ENCODE measurements at places on chromosomes 12 and 14.

- no peak for DNase-seq
Observed at GRCh38 chr14:104924421-104925213, at the start of gene PLD4. Gene PLD4, plus strand, starts transcription at chr14:104924879. Its CDS starts 2,262 bp downstream, at chr14:104927141.

GRCh38 chr14:26872515-26873361 lies 274.9 kb upstream of the NOVA1 start:
- no peak for DNase-seq

- DNase-seq: no peak
Observed at GRCh38 chr14:98252820-98253219, 1019.2 kb downstream of the BCL11B start.

DNA sequence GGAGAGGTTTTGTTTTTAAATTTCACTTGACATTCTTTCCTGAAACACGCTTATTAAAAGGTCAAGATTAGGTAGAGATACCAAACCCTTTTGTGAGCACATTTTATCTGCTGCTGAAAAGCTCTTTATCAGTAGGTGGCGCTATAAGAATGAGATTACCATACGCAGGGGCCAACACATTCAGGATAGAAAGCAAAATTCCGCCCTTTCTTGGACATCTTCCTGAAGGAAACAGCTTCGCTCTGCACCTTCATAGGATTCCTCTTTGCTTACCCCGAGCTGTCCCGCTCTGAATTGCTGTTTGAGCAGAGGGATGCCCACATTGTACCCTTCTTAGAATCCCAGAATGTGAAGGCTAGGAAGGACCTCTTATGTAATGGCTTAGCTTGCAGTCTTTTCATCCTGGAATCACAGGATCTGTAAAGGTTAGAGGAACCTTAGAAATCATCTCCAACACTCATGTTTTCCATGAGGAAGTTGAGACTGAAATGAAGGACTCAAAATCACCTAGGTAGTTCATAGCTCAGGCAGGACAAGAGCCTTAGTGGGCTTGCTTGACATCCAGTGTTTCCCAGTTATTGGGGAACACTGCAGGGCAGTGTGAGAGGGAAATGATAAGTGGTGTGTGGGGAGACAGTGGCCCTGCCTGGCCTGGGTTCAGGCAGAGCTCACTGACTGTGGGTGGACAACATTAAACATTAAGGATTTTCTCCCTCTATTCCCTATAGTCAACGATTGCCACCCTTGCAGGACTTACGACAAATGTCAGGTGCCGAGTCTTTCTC lies 38.7 kb upstream of the CRY1 start:
- peak; percentile 10 for DNase-seq

DNA sequence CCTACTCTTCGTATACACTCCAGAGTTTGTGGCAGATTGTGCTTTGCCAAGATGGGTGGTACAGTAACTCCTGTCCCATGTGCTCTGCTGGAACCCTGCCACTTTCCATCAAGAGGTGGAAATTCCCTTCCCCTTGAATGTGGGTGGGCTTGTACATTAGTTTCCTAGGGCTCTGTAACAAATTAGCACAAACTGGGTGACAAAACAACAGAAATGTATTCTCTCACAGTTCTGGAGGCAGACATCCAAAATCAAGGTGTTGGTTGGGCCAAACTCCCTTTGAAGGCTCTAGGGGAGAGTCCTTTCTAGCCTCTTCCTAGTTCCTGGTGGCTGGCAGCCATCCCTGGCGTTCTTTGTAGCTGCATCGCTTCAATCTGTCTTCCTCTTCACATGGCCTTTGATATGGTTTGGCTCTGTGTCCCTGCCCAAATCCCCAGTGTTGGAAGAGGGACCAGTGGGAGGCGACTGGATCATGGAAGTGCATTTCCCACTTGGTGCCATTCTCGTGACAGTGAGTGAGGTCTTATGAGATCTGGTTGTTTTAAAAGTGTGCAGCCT lies 117.5 kb downstream of the VRK1 start:
- DNase-seq: no peak

- peak; percentile 36 for DNase-seq
Observed at GRCh38 chr12:31897781-31898503, 61.3 kb upstream of the RESF1 start.

DNA sequence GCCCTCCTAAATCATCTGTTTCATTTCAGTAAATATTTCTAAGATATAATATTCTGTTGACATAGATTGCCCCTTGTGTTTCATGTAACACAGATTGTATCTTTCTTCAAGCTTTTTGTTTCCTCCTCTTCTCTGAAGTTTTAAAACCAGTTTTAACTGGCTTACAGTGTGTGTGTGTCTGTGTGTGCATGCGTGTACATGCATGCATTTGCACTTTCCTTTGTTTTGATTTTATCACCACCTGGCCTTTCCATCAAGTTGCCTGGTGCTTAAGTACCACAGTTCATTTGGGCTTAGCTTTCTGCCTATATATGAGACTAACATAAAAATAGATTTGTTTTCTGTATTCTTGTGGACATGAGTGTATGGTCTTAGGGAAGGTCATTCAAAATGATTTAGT lies 31.9 kb downstream of the ETNK1 start:
- no peak for DNase-seq

DNA sequence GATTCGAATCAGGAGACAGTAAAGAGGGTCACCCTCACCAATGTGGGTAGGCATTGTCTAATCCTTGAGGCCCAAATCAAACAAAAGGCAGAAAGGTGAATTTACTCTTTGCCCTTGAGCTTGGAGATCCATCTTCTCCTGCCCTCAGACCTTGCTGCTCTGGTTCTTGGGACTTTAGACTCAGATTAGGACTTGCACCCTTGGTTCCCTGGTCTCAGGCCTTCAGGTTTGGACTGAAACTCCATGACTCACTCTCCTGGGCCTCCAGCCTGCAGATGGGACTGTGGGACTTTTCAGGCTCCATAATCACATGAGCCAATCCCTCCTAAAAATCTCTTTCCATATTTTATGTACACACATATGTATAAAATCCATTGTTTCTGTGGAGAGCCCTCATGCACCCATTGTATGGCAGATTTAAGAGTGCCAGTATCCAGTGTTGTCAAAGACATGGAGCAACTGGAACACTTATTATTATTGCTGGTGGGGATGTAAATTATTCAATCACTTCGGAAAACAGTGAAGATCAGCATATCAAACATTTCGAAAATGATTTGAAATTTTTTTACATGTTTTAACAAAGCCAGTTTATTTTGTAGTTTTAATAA lies 48.7 kb downstream of the EID3 start:
- DNase-seq: no peak

GRCh38 chr12:11482955-11483354 lies 87.6 kb upstream of the PRB2 start:
- no peak for DNase-seq

- no peak for DNase-seq
Observed at GRCh38 chr14:100224229-100224866, 14.6 kb upstream of the YY1 start.

DNA sequence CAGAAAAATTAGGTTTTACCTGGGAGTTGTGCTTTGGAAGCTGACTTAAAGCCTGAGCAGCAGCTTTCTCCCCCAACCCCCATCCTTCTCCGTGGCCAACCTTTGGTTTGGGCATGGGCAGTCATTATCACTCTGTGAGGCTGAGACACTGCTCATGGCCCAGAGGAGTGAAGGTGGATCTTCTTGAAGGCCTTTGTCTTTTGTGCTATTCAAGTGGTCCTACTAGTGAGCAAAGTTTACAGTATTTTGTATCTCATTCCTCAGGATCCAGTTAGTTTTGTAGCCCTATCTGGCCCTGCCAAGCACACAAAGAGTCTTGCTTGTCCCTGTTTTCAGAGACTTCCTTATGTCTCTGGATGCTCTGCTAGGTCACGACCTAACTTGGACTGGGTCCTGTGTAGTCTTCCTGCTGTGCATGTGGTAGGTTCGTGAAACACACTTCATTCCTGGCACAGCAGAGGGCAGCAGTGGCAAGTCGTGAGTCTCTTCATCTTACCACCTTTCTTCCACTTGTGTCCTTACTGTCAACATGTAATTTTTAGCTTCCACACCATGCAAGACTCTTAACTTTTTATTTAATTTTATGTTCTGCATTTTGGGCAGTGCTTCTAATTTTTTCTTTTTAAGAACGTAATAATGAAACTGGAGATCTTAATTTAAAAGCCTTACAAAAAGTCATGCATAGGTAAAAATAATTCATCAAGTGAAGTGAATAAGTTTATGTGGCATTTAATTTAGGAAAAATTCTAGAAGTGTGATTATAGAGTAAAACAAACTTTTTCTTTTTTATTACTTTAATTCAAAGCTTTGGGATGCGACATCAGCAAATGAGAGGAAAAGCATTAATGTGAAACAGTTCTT lies 53.7 kb downstream of the APAF1 start:
- peak; percentile 74 for DNase-seq

DNA sequence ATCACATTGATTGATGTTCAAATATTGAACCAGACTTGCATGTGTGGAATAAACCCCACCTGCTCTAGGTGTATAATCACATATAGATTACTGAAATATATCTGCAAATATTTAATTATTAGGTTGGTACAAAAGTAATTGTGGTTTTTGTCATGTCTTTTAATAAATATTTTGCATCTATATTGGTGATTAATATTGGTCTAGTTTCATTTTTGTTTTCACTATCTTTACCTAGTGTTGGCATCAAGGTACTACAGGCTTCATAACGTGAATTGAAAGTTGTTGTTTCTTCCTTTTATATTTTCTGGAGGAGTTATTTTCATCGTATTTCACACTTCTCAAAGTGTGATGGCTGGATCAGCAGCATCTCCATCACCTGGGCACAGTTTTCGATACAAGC lies 740.0 kb upstream of the TMEM132C start:
- DNase-seq: no peak

DNA sequence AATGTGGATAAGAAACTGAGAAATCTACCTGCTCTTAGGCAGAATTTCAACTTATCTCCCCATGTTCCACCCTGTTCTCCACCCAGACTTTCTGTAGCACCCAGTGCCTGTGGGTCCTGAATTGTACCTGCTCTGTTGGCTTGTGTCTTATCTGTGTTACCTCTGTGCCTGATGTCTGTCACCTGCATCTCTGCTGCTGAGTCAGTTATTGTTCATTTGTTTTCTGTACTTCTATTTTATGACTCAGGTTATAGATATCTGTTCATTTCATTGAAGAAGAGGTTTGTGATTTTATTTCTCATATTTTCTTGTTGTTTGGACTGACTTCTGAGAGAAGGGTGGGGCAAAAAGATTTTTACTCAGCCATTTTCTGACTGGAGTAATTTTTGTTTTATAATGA lies 11.7 kb downstream of the SOCS4 start:
- no peak for DNase-seq

- DNase-seq: no peak
Observed at GRCh38 chr12:75812271-75813018, 219.1 kb downstream of the PHLDA1 start.

- DNase-seq: no peak
Observed at GRCh38 chr12:1197264-1198018, 206.4 kb downstream of the ERC1 start.

GRCh38 chr14:103504991-103505565 lies 17.6 kb downstream of the CKB start:
- DNase-seq: no peak

DNA sequence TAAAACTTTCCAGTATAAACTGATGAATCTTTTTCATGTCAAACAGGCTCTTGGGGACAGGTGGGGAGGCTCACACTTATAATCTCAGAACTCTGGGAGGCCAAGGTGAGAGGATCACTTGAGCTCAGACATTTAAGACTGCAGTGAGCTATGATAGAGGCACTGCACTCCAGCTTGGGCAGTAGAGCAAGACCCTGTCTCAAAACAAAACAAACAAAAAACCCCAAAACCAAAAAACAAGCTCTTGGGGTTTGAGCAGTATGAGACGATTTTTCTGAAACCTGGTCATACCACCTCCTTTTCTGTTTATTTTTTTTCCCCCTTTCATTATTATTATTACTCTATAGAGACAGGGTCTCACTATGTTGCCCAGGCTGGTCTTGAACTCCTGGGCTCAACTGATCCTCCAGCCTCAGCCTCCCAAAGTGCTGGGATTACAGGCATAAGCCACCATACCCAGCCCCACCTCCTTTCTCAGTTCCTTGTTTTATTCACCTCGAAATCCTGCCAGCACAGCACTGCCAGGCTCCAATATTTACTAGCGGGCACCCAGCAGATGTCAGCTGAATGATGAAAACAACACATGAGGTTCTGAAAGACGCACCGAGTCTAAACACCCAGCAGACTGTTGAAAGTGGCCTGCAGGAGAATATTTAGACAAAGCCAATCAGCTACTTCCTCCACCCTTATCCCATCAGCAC lies 19.5 kb upstream of the CDK17 start:
- DNase-seq: no peak

DNA sequence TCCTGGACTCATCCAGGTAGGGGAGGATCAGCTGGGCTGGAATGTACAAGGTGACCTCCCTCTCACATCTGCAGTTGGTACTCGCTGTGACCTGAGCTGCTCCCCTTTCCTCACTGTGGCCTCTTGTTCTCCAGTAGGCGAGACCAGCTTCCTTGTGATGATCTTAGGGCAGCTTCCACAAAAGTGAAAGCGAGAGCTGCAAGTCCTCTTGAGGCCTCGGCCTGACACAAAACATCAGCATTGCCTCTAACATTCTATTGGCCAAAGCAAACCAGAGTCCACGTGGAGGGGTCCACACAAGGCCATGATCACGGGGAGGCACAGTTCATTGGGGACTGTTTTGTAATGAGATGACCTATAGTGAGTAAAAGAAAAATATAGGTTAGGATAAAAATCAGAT lies 127.5 kb downstream of the SMOC1 start:
- DNase-seq: no peak

DNA sequence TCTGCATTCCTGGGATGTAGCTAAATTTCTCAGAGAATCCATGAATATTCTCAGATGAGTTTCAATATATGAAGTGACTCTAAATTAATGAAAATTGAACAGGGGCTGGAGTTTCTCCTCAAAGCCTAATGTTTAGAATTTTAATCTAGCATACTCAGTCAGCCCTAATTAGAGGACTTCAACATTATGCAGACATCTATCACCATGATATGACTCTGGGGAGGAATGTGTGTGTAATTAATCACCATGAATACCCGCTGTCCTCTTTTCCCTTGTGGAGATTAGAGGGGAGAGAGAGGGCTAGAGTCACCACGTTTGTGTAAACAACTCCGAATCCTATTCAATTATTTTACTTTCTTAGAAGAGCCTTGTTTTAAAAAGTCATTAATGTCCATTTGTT lies 698.6 kb upstream of the MDGA2 start:
- no peak for DNase-seq

Measured in activated CD4-positive, alpha-beta T cell treated with anti-CD3 and anti-CD28 coated beads for 36 hours (primary cell).